ENCODE measurements at places on chromosomes 3 and 15.

DNA sequence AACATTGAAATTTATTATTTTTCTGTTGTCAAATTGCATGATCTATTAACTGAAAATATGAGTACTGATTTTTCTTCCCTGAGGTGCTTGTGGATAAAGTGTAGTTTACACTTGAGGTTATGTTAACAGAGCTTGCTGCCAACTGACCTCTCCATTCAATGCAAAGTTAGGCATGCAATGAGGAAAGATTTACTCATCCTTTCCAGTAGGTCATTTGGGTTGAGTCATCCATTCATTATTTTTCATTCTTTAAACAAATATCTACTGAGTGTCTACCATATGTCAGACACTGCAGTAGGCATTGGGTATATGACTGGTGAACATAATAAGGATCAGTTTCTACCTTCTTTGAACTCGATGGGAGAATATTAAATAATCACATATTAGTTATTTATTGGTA, 604.1 kb downstream of the EDEM1 start:
- DNase-seq, result no peak

GRCh38 chr3:99803297-99803696, 14.4 kb upstream of the CMSS1 start:
- no peak for DNase-seq

GRCh38 chr3:25781145-25781757, 2.0 kb downstream of the NGLY1 start:
- no peak for DNase-seq

GRCh38 chr3:128098234-128098633, 25.4 kb downstream of the RUVBL1 start:
- DNase-seq, result no peak

- DNase-seq, result no peak
Measured at GRCh38 chr15:59250249-59250648, 43.6 kb downstream of the LDHAL6B start.

Measured in BE2C (cell line).